NCI-H1417 treated with DMSO at 0.1 percent for 48 hours (cell line): ENCODE measurements at places on chromosomes 3 and 15.

GRCh38 chr3:160869825-160870224, 113.8 kb downstream of the PPM1L start:
- DNase-seq = peak; percentile 58

GRCh38 chr3:196454935-196455334, 22.7 kb upstream of the UBXN7 start:
- DNase-seq = no peak

DNA sequence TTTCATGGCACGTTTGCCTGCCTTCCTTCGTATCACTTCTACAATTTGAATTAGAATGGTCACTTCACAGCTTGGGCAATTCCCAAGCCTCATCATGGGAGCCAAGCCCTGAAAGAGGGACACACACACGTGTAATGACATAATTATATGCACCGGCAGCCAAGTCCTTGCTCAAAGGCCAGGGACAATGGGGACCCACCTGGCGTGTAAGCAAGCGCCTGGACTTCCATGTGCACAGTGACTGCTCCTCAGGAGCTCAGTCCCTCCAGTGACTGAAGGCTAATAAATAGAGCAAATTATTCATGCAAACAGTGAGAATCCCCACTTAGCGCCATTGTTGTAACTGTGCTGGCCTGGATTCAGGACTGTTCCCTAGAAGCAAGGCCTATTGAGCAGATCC, 115.1 kb downstream of the DNAJB8 start:
- peak; percentile 64 for DNase-seq

DNA sequence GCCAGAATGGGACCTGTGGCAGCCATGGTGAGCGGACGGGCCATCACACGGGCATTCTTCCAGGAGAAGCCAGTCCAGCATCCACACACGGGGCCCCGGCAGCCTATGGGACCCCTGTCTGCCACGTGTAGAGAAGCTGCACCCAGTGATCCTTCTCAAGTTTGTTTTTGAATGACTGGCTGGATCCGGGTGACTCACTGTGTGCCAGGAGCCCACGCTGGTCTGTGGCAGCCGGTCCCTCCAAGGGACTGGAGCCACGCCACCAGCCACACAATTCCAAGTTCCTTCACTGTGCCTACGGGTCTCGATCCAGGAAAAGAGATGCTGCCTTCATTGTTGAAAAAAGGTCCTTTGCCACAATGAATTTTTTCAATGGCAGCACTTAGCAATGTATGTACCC, 58.1 kb downstream of the ATP10A start:
- no peak for DNase-seq

- DNase-seq = no peak
Observed at GRCh38 chr15:30919877-30920550, 16.3 kb downstream of the FAN1 start.

DNA sequence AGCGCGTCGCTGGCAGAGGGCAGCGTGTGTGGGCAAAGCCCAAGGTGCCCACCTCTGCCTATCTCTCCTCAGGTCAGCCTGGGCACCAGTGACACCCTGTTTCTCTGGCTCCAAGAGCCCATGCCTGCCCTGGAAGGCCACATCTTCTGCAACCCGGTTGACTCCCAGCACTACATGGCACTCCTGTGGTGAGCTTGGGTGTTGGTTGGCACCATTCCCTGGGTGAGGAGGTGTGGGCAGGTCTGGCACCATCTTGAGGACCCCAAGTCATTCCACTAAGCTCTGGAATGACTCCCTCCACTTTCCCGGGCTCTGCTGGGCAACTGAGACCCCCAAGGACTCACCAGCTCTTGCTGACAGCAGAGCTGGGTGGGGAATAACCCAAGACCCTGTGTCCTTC, 28.5 kb downstream of the XYLB start:
- no peak for DNase-seq

DNA sequence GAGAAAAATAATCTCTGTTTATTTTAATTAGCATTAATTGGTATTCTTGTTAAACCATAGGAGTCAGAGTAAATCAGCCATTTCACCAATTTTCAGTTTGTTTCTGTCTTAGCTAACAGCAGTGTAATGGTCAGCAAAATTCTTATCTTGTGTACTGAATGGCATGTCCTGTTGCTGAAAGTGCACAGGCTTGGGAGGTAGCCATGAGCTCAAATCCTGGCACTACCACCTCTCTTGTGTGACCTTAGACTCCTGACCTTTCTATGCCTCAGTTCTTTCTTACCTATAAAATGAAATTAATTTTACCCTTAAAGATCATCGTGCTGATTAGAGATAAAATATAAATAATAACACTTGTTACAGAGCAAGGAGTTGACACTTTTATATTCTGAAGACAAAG, 35.8 kb downstream of the MLH1 start:
- no peak for DNase-seq

DNA sequence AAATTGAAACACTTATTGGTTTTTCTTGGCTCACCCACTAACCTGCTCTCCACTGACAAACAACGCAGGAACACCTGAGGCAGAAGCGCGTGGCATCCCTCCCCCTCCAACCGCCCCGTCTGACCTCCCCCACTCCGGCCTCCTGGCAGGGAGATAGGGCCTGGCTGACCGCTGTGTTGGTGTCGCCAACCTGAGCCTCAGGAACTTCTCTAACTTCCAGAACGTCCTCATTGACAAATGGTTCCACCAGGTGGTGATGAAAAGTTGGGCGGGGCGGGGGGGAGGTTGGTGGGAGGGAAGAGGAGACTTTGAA, 22.8 kb downstream of the IL17RD start:
- no peak for DNase-seq

DNA sequence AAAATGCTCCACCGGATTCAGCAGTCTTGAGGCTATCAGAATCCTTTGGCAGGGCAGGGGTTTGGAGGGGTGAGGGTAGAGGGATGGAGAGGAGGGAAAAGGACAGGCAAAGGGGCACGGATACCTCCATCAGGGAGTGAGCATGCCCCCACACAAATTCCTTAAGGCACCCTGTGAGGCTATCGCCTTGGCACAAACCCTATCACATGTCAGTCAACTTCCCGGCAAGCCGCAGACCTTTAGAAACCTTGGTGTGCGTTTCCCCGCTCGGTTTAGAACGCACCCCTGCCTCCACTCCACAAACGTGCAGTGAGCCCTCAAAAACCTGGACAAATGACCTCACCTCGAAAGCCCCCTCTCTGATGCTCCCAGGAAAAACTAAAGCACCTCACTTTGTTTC, 422 bp upstream of the SETMAR start:
- no peak for DNase-seq

DNA sequence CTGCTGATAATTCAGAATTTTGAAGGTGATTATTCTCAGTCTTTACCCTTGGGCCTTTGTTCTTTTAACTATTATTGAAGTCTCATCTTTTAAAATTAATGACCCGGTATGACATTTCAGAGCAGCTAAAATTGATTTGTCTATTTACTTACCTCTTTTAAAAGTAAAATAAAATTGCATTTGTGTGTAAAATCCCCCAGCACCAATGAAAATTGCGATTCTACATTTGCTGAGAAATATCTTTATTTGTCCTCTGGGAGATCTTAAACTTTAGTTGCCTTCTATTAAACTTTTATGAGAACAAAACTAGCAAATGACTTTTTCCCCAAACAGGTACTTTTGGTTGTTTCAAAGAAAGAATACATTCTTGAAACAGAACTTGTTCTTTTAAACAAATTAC, 7.5 kb upstream of the IL5RA start:
- DNase-seq = no peak

GRCh38 chr3:191119415-191120295, 79.4 kb upstream of the OSTN start:
- no peak for DNase-seq

DNA sequence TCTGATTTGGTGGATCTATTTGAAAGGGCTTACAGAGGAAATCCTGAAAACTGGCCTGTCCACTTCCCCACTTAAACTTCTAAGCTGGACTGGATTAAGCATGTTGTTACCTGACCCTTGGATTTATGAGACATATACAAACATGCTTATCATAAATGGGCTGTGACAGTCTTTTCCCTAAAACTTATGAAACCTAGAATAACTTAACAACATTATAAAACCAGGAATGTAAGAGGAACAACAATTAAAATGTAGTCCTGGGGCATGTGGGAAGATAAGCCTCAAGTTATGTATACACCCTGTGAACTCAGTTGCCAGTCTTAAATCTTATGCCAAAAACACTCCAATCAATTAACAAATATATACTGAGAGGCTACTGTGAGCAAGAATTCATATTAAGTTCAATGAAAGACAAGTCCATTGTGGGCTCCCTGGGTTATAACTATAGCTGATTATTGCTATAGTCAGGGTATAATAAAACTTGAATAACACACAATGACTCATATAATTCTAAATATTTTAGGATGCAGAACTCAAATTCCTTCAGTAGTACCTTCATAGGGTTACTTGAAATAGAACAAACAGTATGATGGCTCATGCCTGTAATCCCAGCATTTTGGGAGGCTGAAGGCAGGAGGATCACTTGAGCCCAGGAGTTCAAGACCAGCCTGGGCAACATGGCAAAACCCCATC, 87.2 kb upstream of the PPIB start:
- DNase-seq = no peak

DNA sequence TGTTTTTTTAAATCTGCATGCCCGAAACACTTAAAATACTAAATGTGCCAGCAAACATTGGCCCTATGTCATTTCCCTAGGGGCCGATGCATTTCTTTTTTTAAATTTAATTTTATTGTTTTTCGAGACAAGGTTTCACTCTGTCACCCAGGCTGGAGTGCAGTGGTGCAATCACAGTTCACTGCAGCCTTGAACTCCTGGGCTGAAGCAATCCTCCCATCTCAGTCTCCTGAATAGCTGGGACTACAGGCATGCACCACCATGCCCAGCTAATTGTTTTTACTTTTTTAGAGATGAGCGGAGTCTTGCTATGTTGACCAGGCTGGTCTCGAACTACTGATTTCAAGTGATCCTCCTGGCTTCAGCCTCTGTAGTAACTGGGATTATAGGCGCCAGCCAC, 5.5 kb downstream of the PARP9 start:
- no peak for DNase-seq

GRCh38 chr15:48914717-48915116, 36.8 kb downstream of the EID1 start:
- DNase-seq = no peak

DNA sequence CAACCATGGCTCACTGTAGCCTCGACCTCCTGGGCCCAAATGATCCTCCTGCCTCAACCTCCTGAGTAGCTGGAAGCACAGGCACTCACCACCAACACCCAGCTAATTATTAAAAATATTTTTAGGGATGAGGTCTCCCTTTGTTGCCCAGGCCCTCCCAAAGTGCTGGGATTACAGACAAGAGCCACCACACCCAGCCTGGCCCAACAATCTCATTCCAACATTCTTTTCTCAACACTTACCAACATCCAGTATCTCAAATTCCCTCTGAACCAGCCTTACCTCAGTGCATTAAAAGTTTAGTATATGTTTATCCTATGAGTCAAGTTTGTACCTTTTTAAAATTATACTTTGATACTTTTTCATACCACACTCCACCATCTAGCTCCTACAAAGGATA, 25.0 kb downstream of the ANXA2 start:
- no peak for DNase-seq

GRCh38 chr15:62912808-62913207, 129.7 kb upstream of the TPM1 start:
- DNase-seq = no peak

DNA sequence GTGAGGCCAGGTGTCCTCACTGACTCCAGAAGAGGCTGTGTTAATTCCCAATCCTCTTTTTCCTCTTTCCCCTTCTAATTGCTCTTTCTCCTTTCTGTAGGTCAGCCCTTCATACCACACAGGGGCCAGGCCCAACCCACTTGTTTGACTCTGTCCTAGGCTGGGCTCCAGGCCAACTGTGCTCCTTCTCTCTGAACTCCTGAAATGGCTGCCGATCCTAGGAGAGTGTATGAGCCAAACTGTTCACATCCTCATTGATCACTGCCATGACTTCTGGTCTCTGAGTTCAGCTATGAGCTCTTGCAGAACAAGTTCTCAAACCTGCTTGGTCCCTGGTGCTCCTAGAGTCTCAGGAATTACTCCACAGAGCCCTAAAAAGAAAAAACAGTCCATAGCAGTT, 145.1 kb downstream of the VGLL4 start:
- DNase-seq = no peak

DNA sequence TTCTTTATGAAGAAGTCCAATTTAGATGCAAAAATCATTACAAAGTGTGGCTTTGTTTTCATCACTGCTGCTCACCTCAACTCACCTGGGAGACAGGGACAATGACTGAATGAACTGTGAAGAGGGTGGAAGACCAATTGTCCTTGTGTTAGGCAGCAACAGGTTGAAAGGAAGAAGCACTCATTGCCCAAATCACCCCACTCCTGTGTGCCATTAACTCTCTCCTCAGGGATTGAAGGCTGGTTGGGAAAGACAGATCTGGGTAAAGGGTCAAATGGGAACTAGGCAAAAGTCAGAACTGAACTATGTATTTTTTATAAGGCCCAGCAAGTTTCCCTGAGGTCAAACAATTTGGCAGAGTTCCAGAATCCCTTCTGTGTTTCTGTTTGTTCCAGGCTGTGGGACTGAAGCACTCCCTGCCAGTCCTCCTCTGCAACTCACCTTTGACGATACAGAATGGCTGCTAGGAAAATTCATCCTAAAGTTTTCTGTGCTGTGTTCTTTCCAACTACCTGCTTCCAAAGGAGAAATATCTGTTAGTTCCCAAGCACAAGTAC, 68.6 kb upstream of the CCDC39 start:
- peak; percentile 73 for DNase-seq

DNA sequence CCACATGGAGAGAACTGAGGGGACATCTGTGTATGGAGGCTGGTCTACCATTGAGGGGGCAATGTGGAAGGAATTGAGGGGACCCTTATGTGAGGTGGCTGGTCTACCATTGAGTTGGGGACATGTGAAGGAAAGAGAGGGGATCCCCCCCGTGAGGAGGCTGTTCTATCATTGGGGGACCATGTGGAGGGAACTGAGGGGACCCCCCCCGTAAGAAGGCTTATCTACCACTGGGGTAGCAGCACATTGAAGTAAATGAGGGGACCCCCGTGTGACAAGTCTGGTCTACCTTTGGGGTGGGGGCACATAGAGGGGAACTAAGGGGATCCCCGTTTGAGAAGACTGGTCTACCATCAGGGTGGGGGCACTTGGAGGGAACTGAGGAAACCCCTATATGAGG, 158.0 kb downstream of the FBLN2 start:
- DNase-seq = no peak

- DNase-seq = no peak
Observed at GRCh38 chr3:129087138-129087702, 26.6 kb downstream of the GP9 start.

GRCh38 chr3:53030619-53031449, 15.0 kb downstream of the SFMBT1 start:
- DNase-seq = no peak

- no peak for DNase-seq
Observed at GRCh38 chr3:32240159-32240545, 1.7 kb downstream of the CMTM8 start.

DNA sequence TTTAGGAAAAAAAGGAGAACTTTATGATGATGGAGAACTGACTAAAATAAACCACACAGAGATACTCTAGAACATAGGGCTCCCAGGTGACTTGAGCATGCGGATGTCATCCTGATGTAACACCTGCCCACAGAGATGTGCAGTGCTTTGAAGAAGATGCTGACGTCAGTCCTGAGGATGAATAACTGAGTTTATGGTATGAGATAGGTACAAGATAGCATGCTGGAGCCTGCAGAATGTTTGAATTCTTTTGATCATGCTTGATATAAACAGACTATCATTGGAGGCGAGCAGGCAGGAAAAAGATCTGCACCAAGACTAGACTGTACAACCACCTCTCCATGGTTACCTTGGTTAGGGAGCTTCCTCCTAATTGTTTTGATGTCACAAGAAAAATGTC, 12.4 kb downstream of the CCR4 start:
- DNase-seq = no peak
